ENCODE measurements at places on chromosomes 7 and 10. TPM values are rescaled to one million over a fixed set of nuclear protein-coding genes. Genes with fewer than 3 reads are reported as not detected.
A peak's percentile ranks its signal among the peaks of the same experiment; 100 is the strongest.

The ANXA8L1 gene
- not detected for total RNA-seq

The SLC16A9 gene
- 0.08 TPM for total RNA-seq

The NCF1 gene
- total RNA-seq = 3.1 TPM

The GIMAP8 gene
- 21.5 TPM for total RNA-seq

The NAT16 gene
- total RNA-seq = not detected

DNA sequence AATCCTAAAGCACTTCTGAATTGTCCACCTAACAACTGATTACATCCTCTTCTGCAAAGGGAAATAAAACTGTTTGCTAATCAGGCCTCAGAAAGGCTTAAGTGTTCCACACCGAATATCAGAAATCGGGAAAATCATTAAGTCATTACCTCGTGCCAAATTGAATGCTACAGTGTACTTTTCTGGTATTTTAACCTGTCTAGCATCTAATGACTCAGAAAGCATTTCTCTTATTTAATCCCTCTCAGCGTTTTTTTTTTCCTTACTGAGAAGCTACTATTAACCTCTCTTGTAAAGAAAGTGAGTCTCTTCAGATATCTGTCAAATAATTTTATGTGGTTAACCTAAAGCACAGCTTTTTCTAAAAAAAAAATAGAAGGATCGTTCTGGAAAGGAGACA is 28.6 kb downstream of the VIM start:
- no peak overlapping the region for H3K27ac ChIP-seq
- H3K27me3 ChIP-seq = no peaks in the 10 kb centered on the region
- no peaks in the 10 kb centered on the region for H3K36me3 ChIP-seq
- no peak overlapping the region for H3K4me3 ChIP-seq

GRCh38 chr10:35640951-35641675 is 983 bp downstream of the FZD8 start:
- peaks cover 71% of the 10 kb centered on the region for H3K27me3 ChIP-seq
- peaks cover 24% of the 10 kb centered on the region for H3K4me1 ChIP-seq
- peaks cover 2% of the 10 kb centered on the region for H3K36me3 ChIP-seq
- no peak overlapping the region for H3K27ac ChIP-seq
- peak overlapping the region; percentile 70 for H3K4me3 ChIP-seq
- DNase-seq = peak; percentile 58

GRCh38 chr7:68279827-68280400 is 1283.3 kb downstream of the TYW1 start:
- H3K4me1 ChIP-seq = no peaks in the 10 kb centered on the region
- DNase-seq = no peak
- no peaks in the 10 kb centered on the region for H3K36me3 ChIP-seq
- no peaks in the 10 kb centered on the region for H3K27me3 ChIP-seq
- no peak overlapping the region for H3K27ac ChIP-seq

DNA sequence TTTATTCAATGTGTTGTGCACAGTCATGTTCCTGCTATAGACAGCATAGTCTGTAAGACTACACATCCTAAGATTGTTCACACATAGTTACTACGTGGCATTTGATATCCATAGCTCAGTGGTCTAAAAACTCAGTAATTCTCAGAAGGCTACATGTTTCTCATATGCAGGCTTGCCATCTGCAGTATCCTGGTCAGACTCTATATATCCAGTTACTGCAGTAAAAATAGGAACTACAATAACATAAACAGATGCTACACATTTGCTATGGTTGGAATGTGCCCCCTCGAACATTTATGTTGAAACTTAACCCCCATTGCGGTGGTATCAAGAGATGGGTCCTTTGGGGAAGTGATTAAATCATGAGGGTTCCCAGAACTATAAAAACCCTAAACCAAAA is 1377.8 kb upstream of the LRRTM3 start:
- no peaks in the 10 kb centered on the region for H3K4me1 ChIP-seq
- no peaks in the 10 kb centered on the region for H3K27me3 ChIP-seq
- H3K27ac ChIP-seq = no peak overlapping the region

- H3K4me3 ChIP-seq = no peak overlapping the region
- no peak overlapping the region for H3K27ac ChIP-seq
- peaks cover 1% of the 10 kb centered on the region for H3K36me3 ChIP-seq
- H3K27me3 ChIP-seq = peaks cover 37% of the 10 kb centered on the region
- no peaks in the 10 kb centered on the region for H3K4me1 ChIP-seq
Observed at GRCh38 chr7:150869467-150869866, 17.1 kb downstream of the AOC1 start.

GRCh38 chr7:141915565-141915964 is 634 bp upstream of the OR9A4 start:
- no peaks in the 10 kb centered on the region for H3K36me3 ChIP-seq
- no peaks in the 10 kb centered on the region for H3K4me1 ChIP-seq

DNA sequence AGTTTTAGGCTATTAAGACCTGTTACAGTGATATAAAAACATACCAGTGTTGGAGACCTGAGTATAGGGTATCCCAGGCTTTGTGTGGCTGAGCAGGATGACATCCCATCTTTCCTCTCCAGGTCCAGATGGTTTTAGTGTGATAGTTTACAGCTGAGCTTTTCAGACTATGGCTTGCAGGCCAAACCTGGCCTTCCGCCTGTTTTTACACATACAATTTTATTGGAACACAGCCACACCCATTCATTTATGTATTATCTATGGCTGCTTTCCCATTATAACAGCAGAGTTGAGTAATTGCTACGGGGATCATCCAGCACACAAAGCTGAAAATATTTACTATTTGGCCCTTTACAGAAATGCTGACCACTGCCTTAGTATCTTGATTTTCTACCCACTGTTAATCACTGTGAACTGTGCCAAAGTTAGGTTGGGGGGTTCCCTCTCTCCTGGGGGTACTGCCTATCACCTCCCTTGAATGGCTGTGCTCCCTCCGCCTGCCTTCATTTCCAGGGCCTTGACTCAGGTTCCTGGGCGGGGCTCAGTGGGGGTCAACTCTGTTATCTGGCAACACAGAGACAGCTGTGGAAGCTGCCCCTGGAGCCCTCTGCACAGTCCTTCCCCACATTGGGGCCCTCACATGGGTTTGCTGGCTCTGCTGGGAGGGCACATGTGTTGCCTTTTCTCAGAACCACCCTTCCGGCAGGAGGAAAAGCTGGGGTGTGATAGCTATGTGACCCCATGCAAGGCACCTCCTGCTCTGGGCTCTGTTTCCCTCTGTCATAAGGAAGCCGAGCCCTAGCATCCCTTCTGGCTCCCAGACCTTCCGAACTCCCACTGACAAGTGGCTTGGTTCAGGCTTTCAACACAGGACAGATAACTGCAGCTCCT is 40.3 kb upstream of the SH2D4B start:
- H3K36me3 ChIP-seq = peaks cover 80% of the 10 kb centered on the region
- H3K27me3 ChIP-seq = no peaks in the 10 kb centered on the region
- H3K4me3 ChIP-seq = peak overlapping the region; percentile 64

- H3K27me3 ChIP-seq = no peaks in the 10 kb centered on the region
- DNase-seq = no peak
- no peak overlapping the region for H3K4me3 ChIP-seq
- no peaks in the 10 kb centered on the region for H3K36me3 ChIP-seq
- H3K27ac ChIP-seq = no peak overlapping the region
Observed at GRCh38 chr10:69240455-69240854, 20.3 kb downstream of the HKDC1 start.

GRCh38 chr7:1897861-1898627 is 228.0 kb downstream of the ELFN1 start:
- H3K4me3 ChIP-seq = no peak overlapping the region
- H3K4me1 ChIP-seq = peaks cover 2% of the 10 kb centered on the region
- H3K27me3 ChIP-seq = no peaks in the 10 kb centered on the region

DNA sequence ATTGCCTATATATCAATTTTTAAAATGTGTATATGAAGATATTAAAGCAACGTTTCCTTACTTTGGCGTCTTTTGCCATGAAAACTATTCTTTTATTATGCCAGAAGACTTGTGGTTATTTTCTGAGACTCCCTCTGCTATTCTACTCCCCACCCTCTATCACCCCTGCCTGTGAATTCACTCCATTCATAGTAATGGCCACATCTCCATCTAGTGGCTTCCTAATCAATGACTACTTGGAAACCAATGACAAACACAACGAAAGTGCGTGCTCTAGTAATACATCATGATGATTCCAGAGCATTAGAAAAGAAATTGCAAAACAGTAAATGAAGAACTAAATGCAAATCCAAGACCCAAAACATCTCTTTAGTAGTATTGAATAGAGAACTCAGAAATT is 186.7 kb upstream of the HGF start:
- no peak for DNase-seq
- no peak overlapping the region for H3K27ac ChIP-seq
- no peak overlapping the region for H3K4me3 ChIP-seq
- no peaks in the 10 kb centered on the region for H3K27me3 ChIP-seq
- H3K36me3 ChIP-seq = no peaks in the 10 kb centered on the region
- no peaks in the 10 kb centered on the region for H3K4me1 ChIP-seq

DNA sequence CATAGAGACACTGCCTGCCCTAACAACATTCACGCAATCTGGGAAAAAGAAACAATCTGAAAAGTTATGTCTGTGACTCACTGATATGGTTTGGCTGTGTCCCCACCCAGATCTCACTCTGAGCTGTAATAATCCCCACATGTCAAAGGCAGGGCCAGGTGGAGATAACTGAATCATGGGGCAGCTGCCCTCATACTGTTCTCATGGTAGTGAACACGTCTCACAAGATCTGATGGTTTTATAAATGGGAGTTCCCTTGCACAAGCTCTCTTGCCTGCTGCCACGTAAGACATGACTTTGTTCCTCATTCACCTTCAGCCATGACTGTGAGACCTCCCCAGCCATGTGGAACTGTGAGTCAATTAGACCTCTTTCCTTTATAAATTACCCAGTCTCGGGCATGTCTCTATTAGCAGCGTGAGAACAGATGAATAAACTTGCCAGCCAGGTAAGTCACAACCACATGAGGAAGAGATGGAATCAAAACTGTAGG is 341.5 kb upstream of the AOAH start:
- H3K36me3 ChIP-seq = peaks cover 19% of the 10 kb centered on the region
- H3K27ac ChIP-seq = no peak overlapping the region
- H3K4me1 ChIP-seq = peaks cover 18% of the 10 kb centered on the region
- DNase-seq = no peak
- no peak overlapping the region for H3K4me3 ChIP-seq

- no peak for DNase-seq
- H3K27ac ChIP-seq = no peak overlapping the region
- H3K27me3 ChIP-seq = peaks cover 8% of the 10 kb centered on the region
- H3K4me1 ChIP-seq = no peaks in the 10 kb centered on the region
- no peaks in the 10 kb centered on the region for H3K36me3 ChIP-seq
- H3K4me3 ChIP-seq = no peak overlapping the region
Observed at GRCh38 chr7:28533731-28534531, 121.6 kb downstream of the CREB5 start.

Measured in activated CD8-positive, alpha-beta T cell treated with anti-CD3 and anti-CD28 coated beads, Interleukin-2, amount 10 ng/mL, durations not matched to agents 7 days and 5 days (primary cell).